ENCODE measurements at places on chromosomes 1 and 21.

DNA sequence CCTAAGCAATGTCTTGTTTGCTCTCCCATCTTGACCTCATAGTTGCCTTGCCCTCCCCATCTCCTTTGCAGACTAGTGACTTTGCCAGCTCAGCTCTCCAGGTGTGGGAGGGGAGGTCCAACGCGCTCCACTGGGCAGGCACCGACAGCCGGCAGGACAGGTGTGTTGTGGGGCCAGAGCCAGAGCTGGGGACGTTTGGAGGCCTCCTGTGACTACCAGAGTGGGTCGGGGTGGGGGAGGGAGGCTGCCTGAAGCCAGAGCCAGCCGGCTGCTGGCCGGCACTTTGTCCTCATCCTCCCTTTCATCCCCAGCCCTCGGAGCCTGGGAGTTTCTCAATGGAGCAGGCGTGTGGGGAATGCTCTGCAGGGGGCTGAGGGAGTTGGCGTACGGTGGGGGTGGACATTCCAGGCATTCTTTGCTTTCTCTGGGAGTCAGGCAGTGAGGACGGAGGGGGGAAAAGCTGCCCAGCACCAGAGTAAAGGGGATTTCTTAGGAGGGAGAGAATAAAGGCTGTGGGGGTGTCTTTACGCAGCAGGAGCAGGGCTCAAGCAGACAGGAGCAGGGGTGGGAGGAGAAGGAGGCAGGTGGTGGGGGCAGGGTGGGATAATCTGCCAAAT lies 20.2 kb downstream of the NUAK2 start:
- DNase-seq = peak; percentile 70

DNA sequence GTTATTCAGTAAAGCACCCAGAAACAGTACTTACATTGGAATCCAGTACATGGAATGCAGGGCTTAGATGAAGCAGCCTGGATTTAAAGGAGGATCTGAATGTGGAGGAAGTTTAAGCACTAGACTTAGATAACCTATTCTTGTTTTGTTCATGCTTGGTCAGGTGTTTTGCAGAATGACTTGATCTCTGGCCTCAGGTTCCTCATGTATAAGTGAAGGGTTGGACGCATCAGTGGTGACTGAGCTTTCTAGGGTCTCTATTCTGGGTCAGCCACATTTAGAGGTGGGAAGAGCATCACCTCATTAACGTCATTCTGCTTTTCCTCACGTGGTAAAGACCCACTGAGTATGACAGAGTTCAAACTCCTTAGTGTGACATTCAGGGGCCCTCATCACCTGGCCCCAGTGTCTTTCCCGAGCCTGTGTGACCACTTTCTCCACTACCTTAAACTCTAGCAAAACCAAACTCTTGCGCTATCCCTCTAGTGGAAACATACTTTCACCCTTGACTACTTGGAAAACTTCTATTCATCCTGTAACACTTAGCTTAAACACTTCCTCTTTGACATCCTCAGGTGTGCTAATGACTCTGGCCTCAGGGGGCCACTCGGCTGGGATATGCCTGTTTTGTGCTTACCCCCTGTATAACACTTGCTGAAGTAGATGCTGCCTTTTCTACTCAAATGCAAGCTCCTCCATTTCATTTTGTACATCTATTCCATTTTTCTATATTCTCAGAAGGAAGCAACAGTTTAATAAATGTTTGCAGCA lies 871 bp upstream of the ERICH3 start:
- DNase-seq = no peak

- DNase-seq = no peak
Measured at GRCh38 chr1:32127409-32128198, 19.7 kb downstream of the KPNA6 start.

DNA sequence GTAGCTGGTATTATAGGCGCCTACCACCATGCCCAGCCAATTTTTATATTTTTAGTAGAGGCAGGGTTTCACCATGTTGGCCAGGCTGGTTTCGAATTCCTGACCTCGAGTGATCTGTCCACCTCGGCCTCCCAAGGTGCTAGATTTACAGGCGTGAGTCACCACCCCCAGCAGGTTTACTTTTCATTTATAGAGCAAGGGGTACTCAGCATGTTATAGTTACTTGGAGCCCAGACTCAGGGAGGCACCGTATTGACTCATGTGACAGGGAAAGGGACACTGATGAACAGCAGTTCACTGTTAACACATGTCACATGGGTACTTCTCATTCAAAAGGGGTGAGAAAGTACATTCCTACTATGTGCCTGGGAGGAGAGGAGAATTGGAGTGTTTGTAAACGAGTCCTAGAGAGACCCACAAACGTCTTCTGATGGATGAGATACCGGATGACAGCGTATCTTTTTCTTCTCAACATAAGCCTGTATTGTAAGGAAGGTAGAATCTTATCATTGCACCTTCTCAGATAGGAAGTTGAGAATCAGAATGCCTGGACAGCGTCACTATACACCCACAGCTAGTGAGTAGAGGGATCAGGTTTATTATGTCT lies 510.0 kb downstream of the USP25 start:
- DNase-seq = no peak

GRCh38 chr1:231272173-231272572 lies 31.2 kb downstream of the GNPAT start:
- no peak for DNase-seq

GRCh38 chr1:210363119-210363518 lies 34.4 kb downstream of the HHAT start:
- DNase-seq = no peak

GRCh38 chr21:45641480-45642035 lies 2.0 kb upstream of the PCBP3 start:
- DNase-seq = no peak

GRCh38 chr1:32426489-32427255 lies 32.4 kb upstream of the BSDC1 start:
- DNase-seq = peak; percentile 89

All from NCI-H526 (cell line).